ENCODE measurements at places on chromosomes 5 and 9.

DNA sequence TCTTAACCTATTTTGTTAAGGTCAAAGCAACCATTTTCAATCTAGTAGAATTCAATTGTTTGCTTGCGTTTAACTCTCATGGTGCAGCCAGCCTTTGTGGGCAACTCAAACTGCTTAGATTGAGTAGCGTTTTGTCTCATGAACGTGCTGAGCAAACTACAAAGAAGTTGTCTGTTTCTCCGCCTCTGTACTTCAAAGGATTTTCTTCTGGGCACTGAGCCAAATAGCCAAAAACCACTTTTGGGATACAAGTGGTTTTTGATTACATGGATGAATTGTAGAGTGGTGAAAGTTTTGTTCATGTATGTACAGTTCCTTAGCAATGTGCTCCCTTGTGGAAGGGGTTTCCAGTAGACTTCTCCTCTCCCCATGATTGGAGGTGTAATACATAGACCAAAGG lies 122.9 kb downstream of the CFAP90 start:
- no peak for DNase-seq

- DNase-seq = no peak
Measured at GRCh38 chr5:160727296-160727997, 124.6 kb downstream of the ATP10B start.

GRCh38 chr5:169749295-169749694 lies 112.2 kb downstream of the DOCK2 start:
- DNase-seq = no peak

- no peak for DNase-seq
Measured at GRCh38 chr5:169521366-169521983, 62.1 kb upstream of the SPDL1 start.

DNA sequence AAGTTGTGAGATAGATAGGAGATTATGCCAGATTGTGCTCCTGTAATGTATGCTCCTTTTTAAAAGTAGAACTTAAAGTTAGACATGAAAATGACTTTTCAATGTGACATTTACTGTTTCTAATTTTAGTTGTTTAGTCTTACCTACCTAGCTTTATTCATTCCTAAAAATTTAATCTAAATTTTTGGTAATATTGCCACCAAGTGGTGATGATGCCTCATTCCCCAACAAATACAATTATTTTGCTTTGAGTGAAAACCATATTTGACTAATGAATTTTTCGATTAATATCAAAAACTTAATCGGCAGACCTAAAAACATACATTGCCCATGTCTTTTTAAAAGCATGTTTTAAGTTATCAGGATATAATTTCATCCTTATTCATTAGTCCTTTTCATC lies 25.6 kb downstream of the PPWD1 start:
- no peak for DNase-seq

DNA sequence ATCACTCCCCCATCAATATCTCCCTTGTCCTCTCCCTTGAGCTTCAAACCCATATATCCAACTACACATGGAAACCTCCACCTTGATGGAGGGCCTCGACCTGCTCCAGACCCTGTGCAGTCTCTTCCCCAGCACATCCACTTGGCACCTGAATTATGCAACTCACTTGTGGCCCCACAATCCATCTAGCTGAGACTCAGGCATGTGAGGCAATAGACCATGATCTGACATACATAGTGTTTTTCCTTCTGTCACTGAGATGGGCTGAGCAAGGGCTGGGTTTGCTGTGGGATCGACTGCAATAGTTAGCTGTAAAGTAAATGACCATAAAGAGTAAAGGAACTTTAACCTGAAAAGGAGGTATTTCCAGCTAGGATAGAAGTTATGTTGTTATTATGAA lies 172.9 kb upstream of the RAD23B start:
- no peak for DNase-seq

GRCh38 chr5:146785065-146785464 lies 93.5 kb downstream of the PPP2R2B start:
- no peak for DNase-seq

DNA sequence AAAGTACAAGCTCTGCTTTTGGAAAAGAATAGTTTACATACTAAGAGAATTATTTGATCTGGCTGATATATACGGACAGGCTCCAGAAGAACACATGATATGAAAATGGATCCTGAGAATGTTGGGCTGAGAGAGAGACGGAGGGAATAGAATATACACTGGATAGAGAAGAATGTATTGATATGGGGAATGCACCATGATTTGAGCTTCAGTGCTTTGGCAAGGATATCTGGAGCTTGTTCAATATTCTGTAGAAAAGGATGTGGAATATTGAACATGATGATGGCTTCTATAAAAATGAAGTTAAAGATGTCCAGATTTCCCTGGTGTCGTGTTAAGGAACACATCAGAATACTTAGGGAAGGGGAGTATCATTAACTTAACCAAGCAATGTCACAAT lies 280.5 kb upstream of the VLDLR start:
- DNase-seq = no peak

DNA sequence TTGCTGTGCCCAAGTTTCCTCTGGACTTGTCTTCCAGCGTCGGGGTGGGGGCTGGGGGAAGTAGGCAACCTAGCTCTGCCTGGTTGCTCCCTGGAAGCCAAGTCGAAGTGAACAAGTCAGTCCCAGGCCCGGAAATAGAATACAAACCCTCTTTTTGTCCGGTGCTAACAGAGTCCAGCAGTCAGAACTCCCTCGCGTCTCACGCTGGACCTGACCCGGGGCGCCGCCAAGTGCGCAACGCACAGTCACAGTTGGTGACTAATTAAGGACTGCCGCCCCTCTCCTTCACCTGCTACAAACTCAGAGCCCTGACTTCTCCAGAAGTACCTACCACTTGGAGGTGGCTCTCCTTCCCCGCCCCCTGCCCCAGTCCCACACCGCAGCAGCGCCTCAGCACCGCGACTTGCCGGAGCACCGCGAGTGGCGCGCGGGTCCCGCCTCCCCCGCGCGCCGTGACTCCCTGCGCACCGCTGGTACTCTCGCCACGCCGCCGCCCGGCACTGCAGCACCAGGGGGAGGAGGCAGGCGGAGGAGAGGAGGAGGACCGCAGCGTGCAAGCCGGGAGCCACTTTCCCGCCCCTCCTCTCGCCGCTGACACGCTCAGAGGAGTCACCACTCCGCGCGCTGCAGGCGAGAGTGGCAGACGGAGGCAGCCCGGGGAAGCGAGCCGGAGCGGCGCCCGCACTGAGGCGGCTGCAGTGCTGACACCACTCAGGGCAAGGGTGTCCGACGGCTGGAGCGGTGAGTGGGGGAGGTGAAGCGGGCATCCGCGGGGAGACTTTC lies at the start of gene SV2C:
SV2C (plus strand) TSS at position 612 of the 783 bp plus-strand sequence. CDS start 48,368 bp downstream, outside the sequence.
- DNase-seq = no peak

DNA sequence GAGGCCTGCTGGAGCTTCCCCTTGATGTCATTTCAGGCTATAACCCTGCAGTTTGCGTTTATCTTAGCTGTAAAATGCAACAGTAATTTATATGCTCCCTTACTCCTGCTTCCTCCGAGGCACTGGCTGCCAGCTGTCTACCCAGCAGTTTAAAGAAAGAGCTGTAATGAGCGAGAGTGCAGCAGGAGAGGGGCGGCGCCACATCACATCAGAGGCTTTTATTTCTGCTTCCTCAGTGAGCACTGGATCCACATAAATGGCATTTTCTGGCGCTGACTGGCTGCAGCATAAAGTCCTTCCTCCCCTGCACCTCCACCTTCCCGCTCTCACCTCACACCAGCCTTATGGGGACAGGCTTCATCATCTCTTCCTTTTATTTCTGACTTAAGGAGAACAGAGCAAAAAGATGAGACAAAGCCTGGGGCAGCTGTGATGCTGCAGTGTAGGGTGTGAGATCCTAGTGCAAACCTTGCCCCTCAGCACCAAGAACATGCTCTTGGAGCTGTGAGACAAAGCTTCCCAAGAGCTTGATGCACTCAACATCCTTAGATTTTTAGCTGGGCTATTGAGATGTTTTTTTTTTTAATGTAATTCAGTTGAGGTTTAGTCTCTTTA lies 829.6 kb upstream of the ZNF608 start:
- DNase-seq = no peak

- DNase-seq = no peak
Measured at GRCh38 chr5:135051399-135051798, 17.4 kb upstream of the PITX1 start.

GRCh38 chr9:26158631-26159150 lies 480.4 kb upstream of the TUSC1 start:
- DNase-seq = no peak

DNA sequence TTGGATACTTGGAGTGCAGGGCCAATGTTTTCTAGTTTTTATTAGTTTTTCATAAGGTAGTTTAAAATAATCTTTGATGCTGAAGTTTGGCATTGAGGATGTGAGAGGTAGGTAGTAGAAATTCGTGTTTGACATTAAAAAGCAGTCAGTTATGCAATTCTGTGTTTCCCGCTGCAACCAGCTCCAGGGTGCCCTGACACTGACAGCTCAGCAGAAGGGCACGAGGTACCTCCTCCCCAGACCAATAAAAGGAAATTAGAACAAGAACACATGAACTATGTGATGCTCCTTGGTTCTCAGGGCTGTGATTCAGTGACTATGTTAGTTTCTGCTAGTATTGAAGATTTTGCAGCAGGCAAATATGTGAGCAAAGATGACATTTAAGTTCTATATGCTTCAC lies 40.2 kb downstream of the NSUN2 start:
- DNase-seq = no peak

- DNase-seq = no peak
Measured at GRCh38 chr9:106930477-106930876, 67.5 kb downstream of the ZNF462 start.

DNA sequence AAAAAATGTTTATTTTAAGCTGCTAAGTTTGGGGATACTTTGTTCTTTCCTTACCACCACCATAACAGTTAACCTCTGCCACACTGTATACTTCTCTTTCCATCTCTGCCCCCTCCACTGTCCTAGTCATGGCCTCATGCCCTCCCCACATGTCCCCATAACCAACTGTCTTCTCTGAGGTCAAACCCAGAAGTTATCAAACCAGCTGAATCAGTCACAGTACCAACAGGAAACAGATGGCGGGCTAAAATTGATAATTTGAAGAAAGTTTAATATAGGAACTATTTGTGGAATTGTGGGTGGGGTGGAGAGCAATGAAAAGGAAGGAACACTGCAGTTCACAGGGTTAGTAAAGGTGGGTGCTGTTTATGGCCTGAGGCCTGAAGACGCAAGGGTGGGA lies 5.7 kb upstream of the DCTN4 start:
- no peak for DNase-seq

DNA sequence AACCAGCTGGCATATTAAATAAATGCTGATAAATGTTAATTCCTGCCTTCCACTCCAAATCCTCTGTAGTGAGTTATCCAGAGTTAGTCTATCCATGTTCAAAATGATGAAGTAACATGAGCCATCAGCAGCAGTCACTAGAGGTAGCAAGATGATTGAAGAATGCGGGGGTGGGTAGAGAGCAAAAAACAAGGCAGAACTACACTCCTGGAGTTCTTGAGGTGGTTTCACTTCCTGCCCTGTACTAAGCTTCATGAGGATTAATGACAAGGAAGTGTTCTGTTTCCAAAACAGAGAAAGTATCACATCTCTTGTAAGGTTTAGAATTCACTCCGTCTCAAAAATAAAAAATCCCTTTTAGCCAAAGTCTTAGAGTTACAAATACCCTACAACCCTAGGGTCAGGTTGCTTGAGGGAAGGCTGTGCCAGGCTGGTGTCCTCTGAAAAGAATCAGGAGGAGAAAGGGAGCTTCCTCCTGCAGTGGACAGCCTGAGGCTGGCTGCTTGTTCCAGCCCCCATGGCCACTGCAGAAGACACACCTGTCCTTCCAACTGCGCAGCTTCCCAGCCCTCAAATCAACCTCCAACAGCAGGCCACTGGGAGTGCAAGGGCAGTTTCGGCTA lies 180.2 kb downstream of the DENND1A start:
- DNase-seq = no peak
